ENCODE measurements at places on chromosomes 13 and 19. TPM values are rescaled to one million over a fixed set of nuclear protein-coding genes. Genes with fewer than 3 reads are reported as not detected.
A peak's percentile ranks its signal among the peaks of the same experiment; 100 is the strongest.

GRCh38 chr13:107937848-107938247 is 277.5 kb downstream of the LIG4 start:
- no peak for DNase-seq

- DNase-seq, result no peak
These were observed 211.2 kb upstream of the EDNRB start for GRCh38 chr13:78129823-78130222.

DNA sequence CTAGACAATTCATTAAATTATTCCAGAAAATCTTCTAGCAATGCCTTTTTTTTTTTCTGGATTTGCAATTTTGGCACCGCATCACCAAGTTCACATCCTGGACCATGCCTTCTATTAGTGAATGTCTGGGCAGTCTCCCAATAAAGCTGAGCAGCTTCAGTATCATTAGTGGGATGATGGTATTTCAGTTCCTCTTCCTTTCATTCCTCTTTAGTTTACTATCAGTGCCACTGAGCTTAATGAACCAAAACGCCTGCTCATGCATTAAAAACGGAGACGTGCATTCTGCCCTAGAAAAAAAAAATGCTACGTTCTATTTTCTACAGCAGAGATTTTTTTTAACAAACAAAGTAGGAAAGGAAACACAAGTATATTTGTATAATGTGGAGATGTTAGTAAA is 343.0 kb downstream of the PCDH9 start:
- DNase-seq, result no peak

GRCh38 chr13:36282821-36283432 is 14.7 kb downstream of the CCDC169 start:
- DNase-seq, result peak; percentile 7

- no peak for DNase-seq
These were observed 50.9 kb downstream of the EPS15L1 start for GRCh38 chr19:16420781-16421386.

DNA sequence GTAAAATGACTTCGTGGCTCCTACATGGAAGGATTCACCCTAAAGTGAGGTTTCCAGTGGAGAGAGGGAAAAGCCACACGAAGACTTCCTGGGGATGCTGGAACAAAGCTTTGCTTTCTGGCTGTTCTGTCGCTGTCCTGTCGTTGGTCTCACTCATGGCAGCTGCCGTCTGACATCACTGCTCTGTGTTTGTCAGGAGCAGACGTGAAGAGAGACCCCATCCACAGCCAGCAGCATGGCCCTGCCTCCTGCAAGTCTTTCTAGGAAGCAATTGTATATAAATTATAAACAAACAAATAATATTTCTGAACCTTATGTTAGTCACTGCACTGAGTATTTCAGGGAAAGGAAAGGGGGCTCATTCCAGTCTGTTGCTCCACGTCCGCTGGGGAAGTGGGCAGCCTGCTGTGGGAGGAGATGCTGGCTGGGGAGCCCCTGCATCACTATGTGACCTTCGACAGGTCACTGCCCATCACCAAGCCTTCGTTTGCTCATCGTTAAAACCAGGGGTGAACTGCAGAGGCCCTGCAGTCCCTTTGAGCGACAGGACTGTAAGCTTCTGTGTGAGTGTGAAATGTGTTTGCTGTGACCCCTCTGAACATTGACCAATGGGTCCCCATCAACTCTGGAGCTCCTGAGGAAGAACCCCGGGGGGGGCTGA is 151.0 kb downstream of the DCT start:
- no peak for DNase-seq

ADGRE2 gene
- not detected for polyA plus RNA-seq

CYP2A7 gene
- not detected for polyA plus RNA-seq

DNA sequence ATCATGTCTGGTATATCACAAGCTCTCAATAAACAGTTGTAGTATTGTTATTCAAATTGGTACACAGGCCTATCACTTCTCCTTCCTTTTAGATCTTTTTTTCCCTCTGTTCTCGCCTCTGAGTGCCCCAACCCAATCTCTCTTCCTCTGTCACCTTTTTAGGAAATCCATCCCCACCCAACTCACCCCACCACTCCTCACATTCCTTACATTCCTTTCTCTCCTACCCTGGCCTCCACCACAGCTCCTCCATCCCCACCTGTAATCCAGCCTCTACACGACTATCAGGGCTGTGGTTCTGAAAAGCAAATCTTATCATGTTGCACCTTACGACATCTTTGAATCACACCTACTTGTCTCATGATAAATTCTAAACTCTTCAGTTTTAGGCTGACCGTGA is 545.4 kb upstream of the GPC6 start:
- no peak for DNase-seq

DNA sequence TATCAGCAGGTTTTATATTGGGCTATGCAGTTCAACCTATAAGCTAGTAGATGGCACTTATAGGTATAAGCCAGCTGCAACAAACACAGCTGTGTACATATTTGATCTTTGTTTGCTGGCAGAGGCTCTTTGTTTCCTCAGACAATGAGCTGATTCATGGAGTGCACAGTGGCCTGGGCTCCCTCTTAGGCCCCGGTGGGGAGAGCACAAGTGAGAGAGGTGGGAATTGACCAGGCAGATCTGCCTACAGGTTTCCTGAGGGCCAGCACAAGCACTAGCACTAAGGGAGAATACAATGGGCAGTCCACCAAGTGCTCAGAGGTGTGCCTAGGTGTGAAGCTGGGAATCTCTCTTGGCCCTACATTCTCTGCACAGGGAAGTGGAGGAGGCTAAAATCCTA is 1390.7 kb downstream of the SLITRK5 start:
- no peak for DNase-seq

GRCh38 chr19:8257052-8257443 is 47.9 kb downstream of the CERS4 start:
- DNase-seq, result no peak

KLK1 gene
- not detected for polyA plus RNA-seq

SIGLEC14 gene
- polyA plus RNA-seq, result 1.9 TPM

ZNF600 gene
- 114 TPM for polyA plus RNA-seq

SHISA7 gene
- not detected for polyA plus RNA-seq

DNA sequence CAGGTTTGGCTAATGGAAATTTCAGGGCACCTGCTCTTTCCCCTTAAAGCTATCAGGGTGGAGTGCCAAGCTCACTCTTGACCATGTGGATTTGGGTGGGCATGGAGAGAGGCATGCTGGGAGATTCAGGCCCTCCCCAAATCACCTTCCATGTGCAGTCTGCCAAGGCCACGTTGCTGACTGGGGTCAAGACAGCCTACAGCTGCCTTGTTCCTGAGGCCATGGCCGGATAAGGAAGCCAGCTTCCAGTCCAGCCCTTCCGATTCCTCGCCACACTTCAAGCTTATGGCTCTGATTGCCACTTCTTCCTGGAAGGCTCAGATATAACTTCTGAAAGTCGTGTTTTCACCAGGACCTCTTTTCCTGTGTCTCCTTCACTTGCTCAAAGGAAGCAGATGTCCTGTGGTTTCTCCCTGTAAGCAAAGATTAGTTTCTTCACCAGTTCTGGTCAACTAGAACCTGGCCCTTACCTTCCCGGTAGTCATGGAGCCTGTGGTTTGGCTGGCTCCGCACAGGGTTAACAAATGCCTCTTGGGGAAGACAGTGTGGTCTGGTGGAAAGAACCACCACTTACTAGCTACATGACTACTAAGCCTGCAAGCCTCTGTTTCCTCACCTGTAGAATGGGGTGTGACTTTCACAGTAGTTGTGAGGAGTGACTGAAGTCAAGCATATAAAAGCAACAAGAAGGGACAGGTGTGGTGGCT is 16.1 kb upstream of the TPT1 start:
- no peak for DNase-seq

DNA sequence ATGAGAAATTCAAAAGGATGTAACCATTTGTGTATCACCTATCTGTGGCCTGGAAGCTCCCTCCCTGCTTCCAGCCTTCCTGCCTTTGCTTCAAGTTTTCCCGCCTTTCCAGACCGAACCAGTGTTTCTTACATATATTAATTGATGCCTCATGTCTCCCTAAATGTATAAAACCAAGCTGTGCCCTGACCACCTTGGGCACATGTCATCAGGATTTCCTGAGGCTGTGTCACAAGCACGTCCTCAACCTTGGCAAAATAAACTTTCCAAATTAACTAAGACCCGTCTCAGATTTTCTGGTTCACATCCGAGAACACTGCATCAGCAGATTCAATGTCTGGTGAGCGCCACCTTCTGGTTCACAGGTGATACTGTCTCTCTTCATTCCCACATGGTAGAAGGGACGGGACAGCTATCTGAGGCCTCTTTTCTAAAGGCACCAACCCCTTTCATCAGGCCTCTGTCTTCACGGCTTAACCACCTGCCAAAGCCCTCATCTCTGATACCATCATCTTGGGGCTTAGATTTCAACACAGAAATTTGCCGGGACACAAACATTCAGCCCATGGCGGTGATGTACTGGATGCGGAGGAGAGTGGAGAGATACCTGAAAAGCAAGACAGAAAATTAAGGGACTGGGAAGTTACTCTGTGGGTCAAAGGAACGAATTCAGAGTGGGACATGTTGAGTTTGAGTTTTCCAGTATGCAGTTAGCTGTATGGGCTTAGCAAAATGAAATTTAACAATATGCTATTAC is 58.7 kb upstream of the PABPC3 start:
- peak; percentile 22 for DNase-seq

- no peak for DNase-seq
These were observed 3.0 kb downstream of the PEG3 start for GRCh38 chr19:56837492-56838023.

DNA sequence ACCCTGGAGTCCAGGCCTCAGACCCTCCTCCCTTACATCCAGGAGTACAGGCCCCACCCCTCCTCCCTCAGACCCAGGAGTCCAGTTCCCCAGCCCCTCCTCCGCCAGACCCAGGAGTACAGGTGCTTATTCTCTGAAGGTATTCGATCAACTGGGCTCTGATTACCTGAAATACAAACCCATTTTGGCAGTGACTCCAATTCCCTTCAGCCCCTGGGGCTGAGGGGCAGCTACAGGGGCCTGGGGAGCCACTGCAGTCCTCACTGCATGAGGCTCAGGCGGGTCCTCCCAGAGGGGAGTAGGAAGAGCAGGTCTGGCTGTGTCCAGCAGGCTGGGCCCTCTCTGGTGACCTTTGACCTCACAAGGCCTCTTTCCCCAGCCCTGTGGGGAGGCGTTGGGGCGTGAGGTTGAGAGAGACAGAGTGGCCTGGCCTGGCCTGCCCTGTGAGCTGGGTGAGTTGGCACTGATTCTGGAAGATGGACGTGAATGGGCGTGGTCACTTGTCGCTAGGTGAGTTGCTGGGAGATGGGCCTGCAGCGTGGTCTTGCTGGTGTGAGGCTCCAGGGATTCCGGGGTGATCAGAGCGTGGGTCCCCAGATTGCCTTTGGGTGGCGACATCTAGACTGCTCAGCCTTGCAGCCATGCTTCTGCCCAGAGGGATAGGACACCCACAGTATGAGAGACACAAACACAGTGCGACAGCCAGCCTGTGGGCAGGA is 3.1 kb downstream of the BCAT2 start:
- no peak for DNase-seq

KPTN gene
- 25.7 TPM for polyA plus RNA-seq

MBD3L2 gene
- not detected for polyA plus RNA-seq

- DNase-seq, result no peak
These were observed 264.5 kb upstream of the TSHZ3 start for GRCh38 chr19:31613683-31614219.

GRCh38 chr13:110030394-110030928 is 244.1 kb upstream of the IRS2 start:
- no peak for DNase-seq

DNA sequence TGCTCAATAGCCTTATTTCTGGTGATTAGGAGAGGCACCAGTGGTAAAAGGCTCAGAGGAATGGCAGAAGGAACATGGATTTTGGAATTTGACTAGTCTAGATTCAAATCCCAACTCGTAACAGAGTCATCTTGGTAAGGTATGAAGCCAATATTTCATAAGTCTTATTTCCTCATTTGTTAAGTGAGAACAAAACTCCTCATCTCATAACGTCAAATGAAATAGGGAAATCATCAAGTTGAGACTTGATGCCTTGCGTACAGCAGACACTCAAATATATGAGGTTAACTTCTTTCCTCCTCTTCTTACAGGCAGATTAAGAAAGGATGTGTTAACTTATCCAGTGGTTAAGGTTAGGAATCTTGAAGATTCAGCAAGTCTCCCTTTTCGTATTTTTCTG is 189.2 kb downstream of the DLEU7 start:
- no peak for DNase-seq

DNA sequence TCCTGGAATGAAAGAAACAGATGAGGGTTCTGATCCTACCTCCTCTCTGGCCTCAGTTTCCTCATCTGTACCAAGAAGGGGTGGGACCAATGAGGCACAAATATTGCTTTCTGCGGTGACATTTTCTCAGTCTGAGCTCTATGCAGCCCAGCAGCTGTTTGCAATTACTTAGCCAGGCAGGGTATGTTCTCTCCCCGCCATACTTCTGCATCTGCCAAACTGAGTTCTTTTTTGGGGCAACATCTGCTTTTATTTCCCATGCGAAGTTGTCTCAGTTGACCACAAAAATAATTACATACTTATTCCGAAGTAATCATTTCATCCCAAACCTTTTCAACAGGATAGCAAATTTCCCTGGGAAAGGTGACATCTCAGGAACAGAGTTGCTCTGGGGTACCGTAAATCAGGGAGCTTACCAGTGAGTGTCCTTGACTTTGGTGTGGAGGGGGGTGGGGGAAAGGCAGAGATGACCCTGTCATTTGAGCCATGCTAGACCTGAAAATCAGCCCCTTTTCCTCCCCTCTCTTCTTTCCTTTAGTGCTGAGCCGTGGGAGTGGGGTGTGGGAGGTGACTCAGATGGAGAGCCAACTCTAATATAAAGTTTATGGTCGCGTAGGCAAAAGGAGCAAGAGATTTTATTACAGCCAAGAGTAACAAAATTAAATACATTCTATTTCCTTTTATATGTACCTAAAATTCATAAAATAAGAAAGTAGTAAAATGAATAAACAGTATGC is 165.7 kb upstream of the KL start:
- no peak for DNase-seq

DNA sequence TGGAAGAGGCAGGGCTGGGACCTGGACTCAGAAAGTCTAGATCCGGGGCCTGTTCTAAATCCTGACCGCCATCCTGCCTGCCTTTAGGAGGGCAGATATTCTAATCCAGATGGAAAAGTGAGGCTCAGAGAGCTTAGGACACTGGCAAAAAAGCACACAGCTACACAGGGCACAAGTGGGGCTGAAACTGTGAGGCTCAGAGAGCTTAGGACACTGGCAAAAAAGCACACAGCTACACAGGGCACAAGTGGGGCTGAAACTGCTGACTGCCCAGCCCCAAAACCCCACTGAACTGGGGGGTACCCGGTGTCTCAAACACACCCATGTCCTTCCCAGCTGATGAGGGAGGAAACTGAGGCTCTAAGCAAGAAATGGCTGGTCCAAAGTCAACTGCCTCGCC is 2.0 kb downstream of the AKT1S1 start:
- no peak for DNase-seq

- no peak for DNase-seq
These were observed at the start of gene CCDC8 for GRCh38 chr19:46413262-46414031. TSS of gene CCDC8 (minus strand) at chr19:46413564. CDS start at chr19:46412810, 754 bp downstream.

IGFL1 gene
- not detected for polyA plus RNA-seq

Data from immature natural killer cell (primary cell).